Prostate gland (tissue), 2 donors: ENCODE measurements at places on chromosomes 6 and 20. TPM values are rescaled to one million over a fixed set of nuclear protein-coding genes. Genes with fewer than 3 reads are reported as not detected.

Gene PTCHD4
- 1.1 TPM for total RNA-seq

Gene OR2J3
- not detected for total RNA-seq

DNA sequence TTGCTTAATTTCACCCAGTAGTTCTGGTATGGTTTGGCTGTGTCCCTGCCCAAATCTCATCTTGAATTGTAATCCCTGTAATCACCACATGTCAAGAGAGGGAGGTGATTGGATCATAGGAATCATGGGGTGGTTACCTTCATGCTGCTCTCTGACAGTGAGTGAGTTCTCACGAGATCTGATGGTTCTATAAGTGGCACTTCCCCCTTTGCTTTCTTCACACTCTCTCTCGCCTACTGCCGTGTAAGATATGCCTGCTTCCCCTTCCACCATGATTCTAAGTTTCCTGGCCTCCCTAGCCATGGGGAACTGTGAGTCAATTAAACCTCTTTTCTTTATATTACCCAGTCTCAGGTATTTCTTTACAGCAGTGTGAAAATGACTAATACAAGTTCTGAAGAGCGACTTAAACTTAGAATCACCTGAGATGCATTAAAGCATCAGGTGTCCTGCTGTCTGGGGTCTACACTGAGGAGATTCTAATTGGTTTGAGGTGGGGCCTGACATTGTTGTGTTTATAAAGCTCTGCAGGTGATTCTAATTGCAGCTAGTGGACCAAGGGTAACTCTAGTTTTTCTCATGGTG is 82.1 kb upstream of the DTNBP1 start:
- no peak for DNase-seq

DNA sequence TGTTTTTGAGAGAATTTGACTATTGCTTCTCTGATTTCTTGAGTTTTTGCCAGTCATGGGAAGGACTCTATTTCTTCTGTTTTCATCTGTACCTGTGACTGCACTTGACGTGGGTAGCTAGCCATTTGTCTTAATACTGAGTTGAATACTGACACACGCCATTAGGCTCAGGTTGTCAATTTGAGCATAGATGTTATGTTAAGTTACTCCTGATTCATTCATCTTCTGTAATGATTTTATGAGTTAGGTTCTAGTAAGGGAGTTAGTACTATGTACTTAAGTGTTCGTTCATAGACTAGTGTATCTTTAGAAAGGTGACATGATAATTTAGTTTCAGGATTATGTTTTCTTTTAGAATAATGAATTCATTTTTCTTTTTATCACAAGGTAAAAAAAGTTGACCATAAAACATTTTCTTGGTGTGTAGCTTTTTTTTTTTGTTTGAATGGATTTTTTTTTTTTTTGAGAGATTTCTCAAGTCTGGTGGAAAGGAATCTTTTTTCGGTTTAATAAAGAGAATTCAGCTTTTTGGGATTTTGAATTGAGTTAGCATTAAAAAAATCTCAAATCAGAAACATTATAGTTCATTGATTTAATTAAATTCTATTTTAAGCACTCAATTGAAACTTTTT is 1.7 kb downstream of the AFDN start:
- DNase-seq: no peak

GRCh38 chr6:3906846-3907151 is 57.6 kb downstream of the FAM50B start:
- no peak for DNase-seq

DNA sequence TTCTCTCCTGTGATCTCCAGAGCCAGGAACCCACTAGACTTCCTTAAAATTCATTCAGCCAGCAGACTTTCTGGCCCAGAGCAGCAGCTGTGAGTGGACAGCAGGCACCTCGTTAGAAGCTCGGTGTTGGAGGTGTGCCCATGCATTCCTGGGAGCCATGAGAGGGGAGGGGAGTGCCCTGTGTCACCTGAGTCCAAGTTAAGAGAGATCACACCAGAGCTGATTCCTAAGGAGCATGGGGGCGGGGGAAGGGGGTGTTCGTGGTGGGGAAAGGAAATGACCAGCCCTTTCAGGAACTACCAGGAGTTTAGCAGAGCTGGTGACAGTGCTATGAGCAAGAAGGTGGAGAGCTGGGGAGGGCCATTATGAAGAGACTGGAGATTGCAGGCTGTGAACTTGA is 46.9 kb downstream of the GFRA4 start:
- peak; percentile 11 for DNase-seq

DNA sequence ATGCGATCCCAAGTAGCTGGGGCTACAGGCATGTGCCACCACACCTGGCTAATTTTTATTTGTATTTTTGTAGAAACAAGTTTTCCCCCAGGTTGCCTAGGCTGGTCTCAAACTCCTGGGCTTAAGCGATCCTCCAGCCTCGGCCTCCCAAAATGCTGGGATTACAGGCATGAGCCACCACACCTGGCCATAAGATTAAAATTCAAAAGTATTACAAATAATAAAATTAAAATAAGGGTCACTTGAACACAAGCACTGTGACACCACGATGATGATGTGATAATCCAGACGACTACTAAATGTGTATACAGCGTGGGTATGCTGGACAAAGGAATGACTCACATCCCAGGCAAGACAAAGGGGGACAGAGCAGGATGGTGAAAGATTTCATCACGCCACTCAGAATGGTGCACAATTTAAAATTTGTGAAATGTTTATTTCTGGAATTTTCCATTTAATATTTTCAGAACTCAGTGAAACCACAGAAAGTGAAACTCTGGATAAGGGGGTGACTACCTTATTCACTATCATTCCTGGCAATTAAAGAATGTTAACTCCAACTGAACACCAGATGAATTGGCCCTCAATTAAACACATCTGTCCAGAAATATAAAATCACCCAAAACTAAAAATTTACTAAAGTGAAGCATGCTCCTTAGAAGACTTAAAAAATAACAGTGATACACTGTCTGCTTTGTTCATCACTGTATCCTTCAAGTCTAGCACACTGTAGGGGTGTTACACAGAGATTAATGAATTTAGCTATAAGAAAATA is 13.1 kb downstream of the B4GALT5 start:
- DNase-seq: no peak

DNA sequence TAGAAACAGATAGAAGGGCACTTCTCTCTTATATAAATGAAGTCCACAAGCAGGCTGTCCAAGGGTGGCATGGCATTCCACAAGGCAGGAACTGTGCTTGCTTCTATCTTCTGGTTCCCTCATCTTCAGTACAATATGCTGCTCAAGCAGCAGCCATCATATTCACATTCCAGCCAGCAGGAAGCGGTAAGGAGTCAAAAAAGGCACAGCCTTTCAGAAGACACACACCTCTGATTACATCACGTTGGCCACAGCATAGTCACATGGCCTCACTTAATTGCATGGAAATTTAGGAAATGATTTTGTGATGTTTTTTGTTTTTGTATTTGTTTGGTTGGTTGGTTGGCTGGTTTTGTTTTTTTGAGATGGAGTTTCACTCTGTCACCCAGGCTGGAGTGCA is 19.0 kb downstream of the REM1 start:
- DNase-seq: no peak

Gene OLIG3
- not detected for total RNA-seq

DNA sequence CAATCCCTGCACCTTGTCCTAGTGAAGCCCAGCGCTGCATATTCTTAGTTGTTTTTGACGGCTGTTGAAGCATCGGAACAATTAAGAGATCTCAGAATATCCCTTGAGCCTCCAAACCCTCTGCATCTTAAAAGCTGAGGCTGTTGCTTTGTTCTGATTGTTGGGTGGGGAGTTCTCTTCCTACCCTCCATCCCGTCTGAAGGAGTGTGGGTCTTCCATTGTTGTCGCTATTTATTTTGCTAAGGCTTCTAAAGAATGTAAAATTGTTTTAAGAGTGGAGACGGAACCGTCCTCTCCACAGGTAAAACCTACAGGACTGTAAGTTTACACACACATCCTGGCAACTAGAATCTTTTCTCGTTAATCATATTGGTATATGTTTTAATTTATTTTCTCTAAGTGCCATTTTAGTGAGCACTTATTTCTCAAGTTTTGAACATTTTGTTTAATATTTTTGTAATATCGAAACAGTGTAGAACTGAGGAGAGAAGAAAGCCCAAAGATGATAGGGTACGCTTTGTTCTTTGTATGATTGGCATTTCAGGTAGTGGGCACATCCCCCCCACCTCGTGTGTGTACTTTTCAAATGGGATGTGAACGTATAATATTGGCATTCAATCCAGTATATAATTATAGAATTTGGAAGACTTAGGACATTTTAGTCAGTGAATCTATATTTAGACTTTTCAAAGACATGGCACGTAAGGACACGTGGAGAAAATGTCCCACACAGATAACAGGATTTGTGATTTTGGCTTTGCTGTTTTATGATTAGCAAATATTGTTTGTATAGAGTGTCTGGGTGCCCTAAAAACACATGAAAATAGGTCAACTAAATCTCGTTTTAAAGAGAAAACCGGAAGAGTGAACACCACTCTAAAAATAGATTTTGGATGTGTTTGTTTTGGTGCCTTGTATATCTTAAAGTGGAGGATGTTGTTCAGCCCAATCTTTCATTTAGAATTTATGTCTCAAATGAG is 1.3 kb downstream of the RNF146 start:
- DNase-seq: no peak

Gene KCNK5
- 1.8 TPM for total RNA-seq

- DNase-seq: no peak
Observed at GRCh38 chr6:89221971-89222711, 5.0 kb upstream of the GABRR1 start.

DNA sequence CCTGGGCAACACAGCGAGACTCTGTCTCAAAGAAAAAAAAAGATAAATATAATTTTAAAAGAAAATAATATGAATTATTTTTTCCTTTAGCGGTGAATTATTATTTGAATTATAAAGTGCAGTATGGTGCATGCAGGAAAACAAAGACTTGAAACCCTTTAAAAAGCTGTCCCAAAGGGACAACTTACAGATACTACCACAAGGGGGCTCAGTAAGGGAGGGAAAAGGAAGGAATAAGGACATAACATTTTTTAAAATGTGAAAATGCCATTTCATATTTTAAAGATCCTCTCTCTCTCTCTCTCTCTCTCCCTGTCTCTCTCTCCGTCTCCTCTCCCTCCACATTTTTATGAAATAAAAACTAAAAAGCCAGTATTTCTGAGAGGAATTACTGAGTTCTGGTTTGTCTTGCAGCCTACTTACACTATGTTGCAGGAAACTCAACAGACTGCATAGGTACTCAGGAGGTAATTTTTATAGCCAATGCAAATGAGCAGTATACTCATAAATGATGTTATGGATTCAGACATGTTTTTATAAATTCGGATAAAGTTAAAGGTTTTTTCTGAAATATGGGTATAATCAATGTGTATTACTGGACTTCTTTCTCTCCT is 455.0 kb upstream of the GJE1 start:
- DNase-seq: no peak

DNA sequence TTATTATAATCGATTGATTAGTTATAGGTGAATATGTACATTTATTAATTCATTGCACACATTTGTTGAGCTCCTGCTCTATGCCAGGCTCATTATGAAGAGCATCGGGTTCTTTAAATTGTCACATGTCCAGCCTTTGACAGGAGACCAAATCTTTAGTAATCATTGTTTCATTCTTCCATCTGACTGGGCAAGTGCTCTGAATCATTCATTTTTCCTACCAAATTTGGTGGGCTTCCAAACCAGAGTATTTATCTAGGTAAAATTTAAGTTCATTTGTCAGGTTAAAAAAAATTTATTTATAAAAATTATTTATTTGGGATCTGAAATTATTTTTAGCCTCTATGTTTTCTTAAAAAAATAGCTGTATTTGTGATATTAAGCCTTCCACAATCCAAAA is 404.9 kb upstream of the MMS22L start:
- no peak for DNase-seq

Gene BLOC1S5
- 13.0 TPM for total RNA-seq

Gene MCCD1
- not detected for total RNA-seq

Gene OR12D3
- total RNA-seq: not detected

DNA sequence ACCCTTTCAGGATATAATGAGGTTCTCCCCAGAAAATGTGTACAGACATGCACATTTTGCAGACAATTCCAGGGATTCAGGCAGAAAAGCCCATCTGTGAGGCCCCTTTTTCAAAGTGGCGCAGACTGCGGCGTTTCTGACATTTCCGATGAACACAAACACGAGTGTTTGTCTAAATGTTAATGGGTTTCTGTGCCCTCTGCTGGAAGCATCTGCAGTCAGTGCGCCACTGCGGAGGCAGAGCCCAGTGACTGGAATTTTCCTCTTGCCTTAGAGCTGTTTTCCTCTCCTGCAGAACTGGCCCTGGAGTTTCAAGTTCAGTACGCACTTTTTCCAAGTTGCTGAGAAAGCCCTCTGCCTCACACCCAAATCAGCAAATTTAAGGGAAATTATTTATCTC is 15.3 kb downstream of the ANKRD60 start:
- DNase-seq: no peak

Gene SEMG1
- total RNA-seq: 0.14 TPM

GRCh38 chr6:105072798-105073199 is 107.0 kb downstream of the POPDC3 start:
- DNase-seq: no peak

GRCh38 chr6:17703256-17703694 is 3.5 kb downstream of the NUP153 start:
- DNase-seq: no peak

Gene CGA
- total RNA-seq: not detected

Gene ERVFRD-1
- total RNA-seq: not detected

GRCh38 chr6:31149827-31150447 is 7.7 kb downstream of the CCHCR1 start:
- DNase-seq: no peak

Gene FOXS1
- total RNA-seq: not detected

Gene SPATS1
- total RNA-seq: not detected

Gene MAK
- total RNA-seq: 0.09 TPM

- DNase-seq: no peak
Observed at GRCh38 chr6:45084257-45084656, 243.9 kb upstream of the RUNX2 start.

- DNase-seq: no peak
Observed at GRCh38 chr20:61775423-61775822, 290.3 kb downstream of the TAF4 start.

DNA sequence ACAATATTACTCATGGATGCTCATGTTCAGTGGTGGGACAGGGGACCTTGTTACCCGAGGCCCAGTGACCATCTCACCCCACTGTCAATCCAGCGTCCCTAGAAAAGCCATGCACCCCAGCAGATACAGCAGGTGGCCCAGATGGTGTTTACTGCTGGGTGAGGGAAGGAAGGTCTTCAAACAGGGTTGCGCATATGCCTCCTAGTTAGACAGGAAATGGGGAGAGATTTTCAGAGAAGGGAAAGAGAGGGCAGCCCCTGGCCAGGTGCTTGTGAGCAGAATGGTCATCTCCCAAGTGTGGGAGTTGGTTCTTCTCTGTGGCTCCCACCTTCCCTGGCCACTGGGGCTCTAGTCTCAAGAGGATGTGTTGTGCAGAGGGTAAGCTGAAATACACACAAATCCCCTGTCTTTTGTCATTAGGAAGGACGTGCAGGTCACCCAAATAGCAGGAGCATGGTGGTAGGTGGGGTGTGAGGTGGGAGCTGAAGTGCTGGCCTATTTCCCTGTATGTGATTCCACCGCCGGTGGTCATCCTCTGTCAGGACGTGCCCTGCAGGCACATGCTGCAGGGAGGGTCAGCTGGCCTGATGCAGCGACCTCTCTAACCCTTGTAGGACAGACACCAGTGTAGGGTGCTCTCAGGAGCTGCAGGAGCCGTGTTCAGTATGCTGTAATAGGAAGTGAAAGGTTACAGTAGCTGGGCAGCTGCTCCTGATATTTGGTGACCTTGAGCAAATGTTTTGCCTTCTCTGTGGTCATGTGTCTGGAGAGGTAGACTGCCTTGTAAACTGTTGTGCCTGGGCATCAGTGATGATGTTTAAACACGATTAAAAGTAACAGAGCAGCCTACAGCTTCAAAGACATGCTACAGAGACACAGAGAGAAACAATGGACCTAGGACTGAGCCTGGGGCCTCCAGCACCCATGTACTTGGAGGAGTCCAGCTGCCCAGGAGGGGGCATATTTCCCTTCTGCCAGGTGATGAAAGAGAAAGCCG is 3.2 kb upstream of the CST3 start:
- no peak for DNase-seq
